ENCODE measurements at places on chromosomes 16 and 17.

DNA sequence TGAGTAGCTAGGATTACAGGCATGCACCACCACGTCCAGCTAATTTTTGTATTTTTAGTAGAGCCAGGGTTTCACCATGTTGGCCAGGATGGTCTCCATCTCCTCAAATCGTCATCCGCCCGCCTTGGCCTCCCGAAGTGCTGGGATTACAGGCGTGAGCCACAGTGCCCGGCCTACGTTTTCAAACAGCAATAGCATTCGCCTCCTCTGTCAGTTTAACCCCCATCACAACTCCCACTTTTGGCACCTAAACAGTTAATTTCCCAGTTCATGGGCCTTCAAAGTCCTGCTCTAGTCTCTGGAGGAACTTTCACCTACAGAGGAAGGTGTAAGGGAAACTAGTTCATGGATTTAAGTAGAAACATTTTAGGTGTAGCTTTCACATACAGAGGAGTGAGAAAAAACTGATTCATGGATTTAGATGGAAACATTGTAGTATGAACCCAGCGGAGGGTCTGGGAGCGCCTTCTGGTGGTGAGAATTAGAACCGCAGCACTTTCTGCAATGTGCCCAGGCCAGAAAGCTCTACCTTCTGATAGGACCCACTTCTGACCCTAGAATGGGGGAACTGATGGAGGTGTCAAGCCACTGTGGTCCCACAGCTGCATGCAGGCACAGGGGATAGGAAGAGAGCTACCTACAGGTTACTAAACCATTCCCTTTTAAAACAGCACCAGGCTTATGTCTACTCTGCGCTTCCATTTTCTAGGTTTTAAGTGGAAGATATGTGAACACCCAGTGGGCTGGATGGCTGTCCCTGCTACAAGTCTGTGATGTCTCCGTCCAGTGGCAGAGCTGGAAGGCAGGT is 12.0 kb upstream of the MEOX1 start:
- peak; percentile 61 for DNase-seq

DNA sequence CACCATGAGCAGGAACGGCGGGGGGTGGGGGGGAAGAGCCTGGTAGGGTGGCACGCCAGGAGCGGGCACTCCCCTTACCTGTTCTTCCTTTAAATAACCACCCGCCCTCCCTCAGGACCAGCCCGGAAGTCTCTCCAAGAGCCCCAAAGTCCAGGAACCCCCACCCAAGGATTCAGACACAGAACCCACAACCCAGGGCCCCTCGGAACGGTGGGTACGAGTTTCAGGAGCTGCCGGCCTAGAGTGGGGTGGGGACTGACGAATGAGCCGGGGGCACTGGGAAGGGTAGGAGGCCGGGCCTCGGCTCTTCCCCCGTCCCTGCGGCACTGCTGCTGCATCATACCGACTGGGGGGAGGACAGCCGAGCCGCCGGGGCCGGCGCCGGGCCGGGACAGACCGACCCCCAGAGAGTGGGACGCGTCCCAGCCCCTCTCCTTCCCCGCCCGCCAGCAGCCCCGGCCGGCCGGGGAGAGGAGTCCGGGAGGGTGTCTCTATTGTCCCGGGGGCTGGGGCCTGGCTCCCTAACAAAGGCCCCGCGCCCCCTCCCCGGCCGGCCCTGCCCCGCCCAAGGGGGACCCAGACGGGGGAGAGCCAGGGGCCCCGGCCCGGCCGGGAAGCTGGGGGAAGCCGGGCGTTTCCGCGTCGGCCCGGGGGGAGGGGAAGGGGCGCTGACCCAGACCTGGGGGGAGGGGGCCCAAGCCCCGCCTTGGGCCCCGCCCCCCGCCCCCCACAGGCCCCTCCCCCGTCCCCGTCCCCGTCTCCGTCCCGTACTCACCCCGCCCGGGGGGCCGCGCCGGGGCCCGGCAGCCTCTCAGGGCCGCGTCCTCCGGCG is 747 bp downstream of the ATXN7L3 start:
- peak; percentile 49 for DNase-seq

DNA sequence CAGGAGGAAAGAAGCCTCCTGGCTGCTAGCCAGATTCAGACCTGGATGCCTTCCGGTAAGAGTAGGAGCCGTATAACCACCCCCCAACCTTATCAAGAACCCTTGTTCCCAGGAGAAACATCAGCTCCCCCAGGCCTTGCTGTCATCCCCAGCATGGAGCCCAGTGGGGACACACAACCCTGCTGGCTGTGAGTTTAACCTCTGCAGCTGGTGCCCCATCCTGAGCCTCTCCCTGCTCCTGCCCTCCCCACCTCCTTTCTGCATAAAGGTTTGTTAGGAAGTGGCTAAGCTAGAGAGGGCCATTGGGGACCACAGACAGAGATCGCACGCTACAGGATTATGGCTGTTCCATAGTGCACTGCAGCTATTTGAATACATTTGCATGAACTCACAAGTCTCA is 55.5 kb upstream of the RPL38 start:
- no peak for DNase-seq

- no peak for DNase-seq
Measured at GRCh38 chr17:18186627-18186982, 3.0 kb downstream of the ALKBH5 start.

GRCh38 chr17:69430488-69430887 is 16.0 kb downstream of the MAP2K6 start:
- no peak for DNase-seq

GRCh38 chr16:81755915-81756614 is 23.0 kb upstream of the PLCG2 start:
- no peak for DNase-seq

DNA sequence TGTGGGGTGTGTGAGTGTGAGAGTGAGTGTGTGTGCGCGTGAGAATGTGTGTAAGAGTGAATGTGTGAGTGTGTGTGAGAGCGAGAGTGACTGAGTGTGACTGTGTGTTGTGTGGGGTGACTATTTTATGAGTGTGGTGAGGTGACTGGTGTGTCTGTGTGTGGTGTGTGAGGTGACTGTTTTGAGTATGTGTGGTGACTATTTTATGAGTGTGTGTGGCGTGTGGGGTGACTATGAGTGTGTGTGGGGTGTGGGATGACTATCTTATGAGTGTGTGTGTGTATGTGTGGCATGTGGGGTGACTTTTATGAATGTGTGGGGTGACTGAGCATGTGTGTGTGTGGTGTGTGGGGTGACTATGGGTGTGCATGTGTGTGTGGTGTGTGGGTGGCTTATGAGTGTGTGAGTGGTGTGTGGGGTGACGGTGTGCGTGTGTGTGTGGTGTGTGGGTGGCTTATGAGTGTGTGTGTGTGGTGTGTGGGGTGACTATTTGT is 152.9 kb upstream of the PLCG2 start:
- DNase-seq = no peak

GRCh38 chr16:15547768-15548096 is 95.2 kb downstream of the MARF1 start:
- DNase-seq = no peak

DNA sequence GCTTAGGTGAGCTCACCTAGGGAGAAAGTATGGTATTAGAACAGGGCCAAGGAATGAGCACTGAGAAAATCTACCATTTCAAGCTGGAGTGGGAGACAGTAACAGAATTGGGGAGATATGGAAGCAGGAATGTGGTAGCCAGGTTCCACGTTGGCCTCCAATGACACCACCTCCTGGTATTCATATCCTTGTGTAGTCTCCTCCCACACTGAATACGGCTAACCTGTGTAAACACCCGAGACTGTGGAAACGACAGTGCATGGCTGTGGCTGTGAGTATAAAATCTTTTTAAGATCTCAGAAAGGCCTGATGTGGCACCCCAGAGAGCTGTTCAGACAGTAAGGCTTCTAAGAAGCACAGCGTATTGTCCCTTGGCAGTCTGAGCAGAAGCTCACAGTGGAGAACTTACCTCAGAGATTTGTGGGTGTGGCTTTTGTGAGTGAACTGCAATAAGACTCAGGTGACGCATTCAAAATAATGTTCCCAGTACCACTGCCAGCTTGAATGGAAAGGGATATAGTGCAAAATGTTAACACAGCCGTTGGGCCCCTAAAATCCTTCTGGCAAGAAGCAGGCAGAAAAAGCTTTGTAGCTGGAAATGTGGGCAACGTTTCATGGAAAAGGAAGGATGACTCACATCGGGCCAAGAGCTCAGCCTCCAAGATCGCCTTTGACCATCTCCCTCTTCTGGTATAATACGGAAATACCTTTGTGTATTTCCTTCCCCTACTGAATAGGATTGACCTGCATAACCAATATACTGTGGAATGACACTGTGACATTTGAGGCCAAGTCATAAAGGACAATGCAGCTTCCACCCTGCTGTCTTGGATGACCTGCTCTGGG is 14.4 kb downstream of the SDR42E1 start:
- DNase-seq = no peak

GRCh38 chr16:12901597-12902461 is at the start of gene SHISA9:
Gene SHISA9, plus strand, starts transcription at chr16:12901598.
- DNase-seq = no peak

GRCh38 chr16:81601008-81601428 is 156.4 kb downstream of the CMIP start:
- DNase-seq = no peak

GRCh38 chr16:30889721-30890120 is 4.2 kb downstream of the BCL7C start:
- DNase-seq = no peak

DNA sequence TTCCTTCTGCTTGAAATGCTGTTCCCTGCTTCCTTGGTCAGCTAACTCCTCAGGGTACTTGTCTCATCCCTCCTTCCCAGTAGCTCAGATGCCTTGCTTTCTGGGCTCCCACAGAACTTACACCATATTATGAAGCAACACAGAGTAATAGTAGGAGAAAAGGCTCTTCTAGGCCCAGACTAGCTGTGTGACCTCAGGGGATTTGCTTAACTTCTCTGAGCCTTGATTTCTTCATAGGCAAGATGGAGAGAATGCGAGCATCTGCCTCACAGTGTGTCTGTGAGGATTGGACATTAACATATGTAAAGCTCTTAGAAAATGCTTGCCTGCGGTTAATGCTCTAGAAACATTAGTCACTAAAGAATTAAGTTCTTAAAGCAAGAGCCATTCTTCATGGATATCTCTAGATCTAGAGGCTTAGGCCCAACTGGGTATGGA is 22.3 kb upstream of the PECAM1 start:
- DNase-seq = no peak

DNA sequence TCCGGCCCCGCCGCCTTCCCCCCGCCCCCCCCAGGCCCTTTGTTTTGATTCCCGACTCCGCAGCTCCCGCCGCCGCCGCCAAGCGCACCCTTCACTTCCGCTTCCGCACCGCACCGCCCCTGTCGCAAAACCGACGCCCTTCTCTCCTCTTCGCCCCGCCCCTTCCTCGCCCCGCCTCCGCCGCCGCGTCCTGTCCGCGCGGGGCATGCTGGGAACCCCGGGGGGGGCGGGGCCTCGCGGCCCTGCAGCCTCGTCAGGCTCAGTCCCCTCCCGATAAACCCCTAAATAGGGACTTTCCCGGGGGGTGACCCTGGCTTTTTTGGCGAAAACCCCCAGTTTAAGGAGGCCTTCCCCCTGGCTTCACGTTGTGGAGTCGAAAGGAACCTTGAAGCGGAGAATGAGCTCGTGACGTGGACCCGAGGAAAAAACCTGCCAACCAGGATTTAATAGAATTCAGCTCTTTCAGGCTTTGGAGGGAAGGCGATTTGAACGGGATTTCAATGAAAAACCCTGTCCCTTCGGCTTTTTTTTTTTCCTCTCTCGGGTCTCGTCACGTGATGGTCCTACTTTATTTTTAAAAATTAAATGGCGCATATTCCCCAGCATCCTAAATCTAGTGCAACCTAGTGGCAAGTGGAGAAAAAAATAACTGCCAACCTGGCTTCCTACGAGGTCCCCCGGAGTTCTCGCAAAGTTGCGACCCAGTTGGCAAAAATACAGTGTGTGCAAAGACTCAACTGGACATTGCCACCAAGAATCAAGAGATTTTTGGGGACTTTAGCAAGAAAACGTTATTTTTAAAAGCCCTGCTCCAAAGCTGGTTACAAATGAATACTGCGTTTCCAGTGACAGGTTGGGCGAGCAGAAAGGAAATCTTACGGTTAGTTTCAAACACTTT is at the start of gene MARF1:
Gene MARF1, minus strand, starts transcription at position 107 of the 898 bp plus-strand sequence. CDS start 3,921 bp downstream, outside the sequence.
- DNase-seq = peak; percentile 99

DNA sequence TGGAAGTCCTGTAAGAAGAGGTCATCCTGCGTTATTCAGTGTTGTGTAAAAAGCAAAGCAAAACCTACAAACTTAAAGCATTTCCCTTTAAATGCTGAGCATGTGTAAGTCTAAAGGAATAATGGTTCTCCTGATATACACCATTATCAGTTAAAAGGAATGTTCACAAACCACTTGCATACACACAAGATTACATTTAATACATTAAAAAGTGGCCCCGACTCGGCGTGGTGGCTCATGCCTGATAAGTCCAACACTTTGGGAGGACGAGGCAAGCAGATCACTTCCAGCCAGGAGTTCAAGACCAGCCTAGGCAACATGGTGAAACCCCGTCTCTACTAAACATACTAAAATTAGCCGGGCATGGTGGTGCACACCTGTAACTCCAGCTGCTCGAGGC is 30.5 kb downstream of the CPPED1 start:
- no peak for DNase-seq

DNA sequence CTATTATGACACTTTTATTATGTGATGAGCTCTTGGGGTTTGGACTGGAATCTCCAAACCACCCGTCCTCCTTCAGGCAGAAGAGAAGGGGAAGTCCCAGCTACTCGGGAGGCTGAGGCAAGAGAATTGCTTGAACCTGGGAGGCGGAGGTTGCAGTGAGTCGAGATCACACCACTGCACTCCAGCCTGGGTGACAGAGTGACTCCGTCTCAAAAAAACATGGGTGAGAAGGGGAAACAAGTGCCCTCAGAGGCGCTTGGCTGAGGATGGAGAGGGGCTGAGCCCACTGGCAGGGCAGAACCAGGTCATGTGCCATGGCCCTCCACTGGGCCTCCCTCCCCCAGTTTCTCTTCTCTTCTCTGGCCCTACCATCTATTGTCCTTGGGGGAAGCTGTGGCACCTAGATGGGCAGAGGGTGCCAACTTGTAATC is 120.9 kb upstream of the SMURF2 start:
- no peak for DNase-seq

- no peak for DNase-seq
Measured at GRCh38 chr17:17904166-17905035, 67.6 kb upstream of the SREBF1 start.

GRCh38 chr16:7382521-7382920 is 49.9 kb downstream of the RBFOX1 start:
- no peak for DNase-seq

- no peak for DNase-seq
Measured at GRCh38 chr16:78192734-78193488, 93.5 kb downstream of the WWOX start.

GRCh38 chr17:41865596-41865893 is 322 bp upstream of the KLHL11 start:
- no peak for DNase-seq
